ENCODE measurements at places on chromosomes 12 and 14.

DNA sequence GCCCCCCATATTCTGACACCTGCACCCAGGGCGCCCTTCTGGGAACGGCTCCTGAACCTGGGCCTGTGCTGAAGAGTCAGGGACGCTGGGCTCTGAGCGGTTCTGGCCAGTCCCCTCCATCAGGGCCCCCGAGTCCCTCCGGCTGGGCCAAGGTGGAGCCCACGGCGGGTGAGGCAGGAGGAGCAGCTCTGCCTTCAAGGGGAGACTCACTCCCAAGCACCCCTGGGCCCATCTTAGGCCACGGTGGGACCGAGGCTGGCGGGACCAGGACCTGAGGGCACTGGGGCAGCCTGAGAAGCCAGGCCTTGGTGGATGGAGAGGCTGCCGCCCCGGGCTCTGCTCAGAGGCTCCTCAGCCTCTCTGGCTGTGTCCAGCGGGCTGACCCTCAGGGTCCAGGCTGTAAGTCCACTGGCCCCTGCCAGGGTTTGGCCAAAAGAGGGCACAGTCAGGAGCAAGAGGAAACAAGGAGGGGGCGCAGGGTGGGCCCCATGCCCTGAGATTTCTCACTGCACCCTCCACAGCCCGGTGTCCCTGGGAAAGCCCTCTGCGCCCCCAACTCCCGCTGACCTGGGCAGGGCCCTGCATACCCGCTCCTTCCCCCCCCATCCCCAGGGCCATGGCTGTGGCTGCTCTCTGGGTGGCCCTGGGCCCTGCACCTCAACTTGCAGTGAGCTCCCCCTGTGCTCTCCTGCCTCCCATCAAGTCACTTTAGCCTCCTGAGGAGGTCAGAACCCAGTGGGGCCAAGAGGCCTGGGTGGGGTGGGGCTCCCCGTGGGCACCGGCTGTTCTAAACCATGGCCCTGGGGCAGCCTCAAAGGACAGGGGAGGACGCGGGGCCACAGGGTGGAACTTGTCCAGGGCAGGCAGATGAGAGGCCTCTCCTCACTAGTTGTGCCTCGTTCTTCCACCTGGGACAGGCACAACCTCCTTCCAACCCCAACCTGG lies 266.4 kb upstream of the SFSWAP start:
- no peak for DNase-seq

DNA sequence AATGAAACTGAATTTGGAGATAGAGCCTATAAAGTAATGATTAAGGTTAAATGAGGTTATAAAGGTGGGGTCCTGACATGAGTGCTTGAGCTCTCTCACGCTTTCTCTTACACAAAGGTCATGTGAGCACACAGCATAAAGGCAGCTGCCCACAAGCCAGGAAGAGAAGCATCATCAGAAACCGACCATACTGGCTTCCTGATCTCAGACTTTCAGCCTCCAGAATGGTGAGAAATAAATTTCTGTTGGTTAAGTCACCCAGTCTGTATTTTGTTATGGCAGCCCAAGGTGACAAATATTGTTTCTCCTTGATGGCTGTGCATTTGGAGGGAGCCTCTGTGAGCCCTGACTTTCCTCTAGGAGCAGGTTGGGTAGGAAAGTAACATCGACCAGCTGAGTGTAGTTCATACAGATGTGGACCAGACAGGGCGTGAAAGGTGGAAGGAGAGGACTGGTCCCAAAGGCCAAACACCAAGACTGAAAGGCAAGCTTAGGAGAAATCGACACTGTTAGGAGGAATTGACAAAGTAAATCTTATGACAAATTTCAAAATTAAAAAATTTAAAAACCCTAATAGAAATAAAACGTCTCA lies 97.6 kb upstream of the SLC38A2 start:
- no peak for DNase-seq

DNA sequence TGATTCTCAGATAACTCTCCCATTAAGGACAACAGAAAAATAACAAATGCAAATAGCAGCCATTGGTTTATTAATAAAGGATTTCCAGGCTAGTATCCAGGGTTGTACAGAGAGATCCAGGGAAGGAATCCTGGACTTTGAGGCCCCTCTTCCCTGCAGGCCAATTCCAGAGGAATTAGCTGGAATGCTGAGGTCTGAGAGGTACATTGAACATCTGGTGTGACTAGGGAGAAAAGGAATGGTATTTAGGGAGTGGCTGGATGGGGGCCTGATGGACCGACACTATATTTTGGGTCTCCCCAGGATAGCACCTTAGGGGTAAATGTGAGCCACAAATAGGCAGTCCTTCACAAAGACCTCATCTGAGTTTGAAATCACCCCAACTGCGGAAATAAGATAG lies 924.5 kb downstream of the AACS start:
- no peak for DNase-seq

- no peak for DNase-seq
Measured at GRCh38 chr12:112342587-112342986, 39.6 kb downstream of the HECTD4 start.

DNA sequence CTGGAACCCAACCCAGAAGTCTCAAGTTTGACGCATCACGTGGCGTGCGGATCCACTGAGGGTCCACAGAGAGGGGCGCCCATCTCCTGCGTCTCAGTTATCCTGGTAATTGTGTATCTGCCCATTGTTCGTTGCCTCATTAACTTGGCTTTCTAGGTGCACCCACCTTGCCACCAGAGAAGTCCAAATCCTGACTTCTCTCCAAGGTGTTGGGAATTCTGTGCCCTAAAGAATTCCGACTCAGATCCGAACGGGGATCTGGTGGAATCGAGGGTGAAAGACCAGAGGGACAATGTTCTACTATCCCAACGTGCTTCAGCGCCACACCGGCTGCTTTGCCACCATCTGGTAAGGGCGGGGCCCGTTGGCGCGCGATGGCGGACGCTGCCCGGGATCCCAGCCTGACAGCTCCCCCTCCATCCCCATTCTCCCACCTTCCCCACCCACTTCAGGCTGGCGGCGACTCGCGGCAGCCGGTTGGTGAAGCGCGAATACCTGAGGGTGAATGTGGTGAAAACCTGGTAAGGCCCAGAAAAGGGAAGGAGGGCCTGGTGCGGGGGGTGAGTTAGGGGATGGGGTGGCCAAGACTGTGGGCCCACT lies 481 bp downstream of the REC8 start:
- no peak for DNase-seq

GRCh38 chr14:64778104-64778754 lies 74.0 kb downstream of the PLEKHG3 start:
- DNase-seq, result no peak

- peak; percentile 63 for DNase-seq
Measured at GRCh38 chr12:77772676-77773298, 57.9 kb upstream of the NAV3 start.

DNA sequence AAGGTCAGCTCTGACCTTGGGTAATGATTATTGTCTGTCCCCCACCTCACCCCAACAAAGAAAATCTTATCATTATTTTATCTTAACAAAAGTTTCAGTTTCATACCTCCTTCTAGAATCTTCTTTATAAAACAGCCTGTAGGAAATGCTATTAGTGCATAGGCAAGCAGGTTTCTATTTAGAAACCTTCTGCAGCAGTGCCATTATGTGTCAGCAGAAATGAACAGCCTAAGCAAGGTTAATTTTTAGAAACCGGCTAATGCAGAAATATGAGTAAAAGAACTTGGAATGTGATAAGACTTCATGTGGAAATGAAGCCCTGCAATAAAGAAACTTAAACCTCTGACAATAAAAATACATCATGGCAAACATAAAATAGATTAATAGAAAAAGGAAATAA lies 814.4 kb downstream of the FSCB start:
- DNase-seq, result no peak

DNA sequence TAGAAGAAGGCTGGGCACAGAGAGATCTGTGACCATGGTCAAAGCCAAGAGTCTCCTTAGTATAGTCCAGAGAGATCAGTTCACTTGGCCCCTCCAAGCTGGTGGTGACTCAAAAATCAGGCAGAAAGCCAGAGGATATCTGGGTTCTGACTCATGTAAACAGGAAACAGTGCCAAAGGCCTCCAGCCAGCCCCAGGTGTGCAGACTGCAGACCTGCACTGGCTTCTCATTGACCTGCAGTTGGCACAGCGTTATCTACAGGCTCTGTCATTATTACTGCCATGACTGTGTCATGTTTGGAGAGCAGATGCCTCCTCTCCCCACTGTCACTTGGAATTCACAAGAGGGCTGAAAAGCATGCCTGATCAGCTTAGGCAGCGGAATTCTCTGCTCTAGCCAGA lies 295.7 kb upstream of the PRKD1 start:
- DNase-seq, result no peak

DNA sequence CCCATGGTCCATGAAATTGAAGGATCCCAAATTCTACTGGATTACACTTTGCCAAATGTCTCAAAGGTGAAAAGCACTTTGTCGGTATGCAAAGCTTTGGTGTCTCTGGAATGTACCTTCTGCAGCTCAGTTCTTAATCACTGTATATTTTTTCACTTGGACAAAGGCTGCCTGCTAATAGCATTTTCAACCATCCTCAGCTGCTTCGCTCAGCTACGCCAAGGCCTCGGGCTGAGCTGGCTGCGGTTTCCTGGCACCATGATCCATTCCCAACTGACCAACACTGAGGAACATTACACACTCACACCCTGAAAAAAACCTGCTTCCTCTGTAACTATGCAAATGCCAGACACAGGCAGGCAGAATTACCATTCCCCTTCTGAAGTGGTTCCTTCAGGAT lies 335.2 kb downstream of the DPF3 start:
- no peak for DNase-seq

DNA sequence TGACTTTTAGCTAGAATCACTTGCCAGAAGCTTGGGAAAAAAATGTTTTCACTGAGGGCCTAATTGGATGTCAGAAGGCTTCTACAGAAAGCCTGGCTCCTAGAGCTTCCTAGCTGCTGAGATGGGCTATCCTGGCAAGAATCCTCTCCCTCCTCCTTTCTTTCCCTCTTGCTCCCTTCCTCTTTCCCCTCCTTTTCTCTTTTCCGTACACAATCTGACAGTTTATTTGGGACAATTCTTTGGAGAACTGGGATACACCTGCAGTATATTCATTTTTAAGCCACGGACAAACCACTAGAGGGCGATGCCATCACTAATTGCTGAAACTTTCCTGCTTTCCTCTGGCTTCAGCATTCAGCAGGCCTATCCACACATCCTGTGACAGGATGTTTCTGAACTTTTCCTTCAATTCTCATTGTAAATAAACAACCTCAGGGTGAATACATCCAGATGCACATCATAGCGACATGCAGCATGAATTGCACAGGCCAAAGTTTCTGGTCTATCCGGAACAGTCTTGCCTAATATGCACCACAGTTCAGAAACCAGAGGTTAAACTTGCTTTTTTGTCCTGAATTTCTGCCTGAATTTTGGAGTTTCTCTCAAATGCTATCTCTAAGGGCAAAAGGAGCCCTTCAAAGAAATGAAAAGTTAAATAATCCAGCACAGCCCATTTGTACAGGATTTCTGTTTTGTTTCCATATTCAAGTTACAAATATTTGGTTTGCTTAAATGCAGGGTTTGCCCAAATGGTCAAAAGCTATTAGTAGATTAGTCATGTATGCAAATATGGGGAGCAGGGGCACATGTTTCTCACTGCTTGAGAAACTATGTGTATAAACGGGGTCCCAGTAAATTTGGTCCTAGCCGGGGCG lies 142.8 kb downstream of the PAWR start:
- DNase-seq, result no peak

GRCh38 chr14:35879654-35880249 lies 53.6 kb downstream of the BRMS1L start:
- no peak for DNase-seq

- DNase-seq, result no peak
Measured at GRCh38 chr12:81207173-81207572, 129.3 kb downstream of the ACSS3 start.

DNA sequence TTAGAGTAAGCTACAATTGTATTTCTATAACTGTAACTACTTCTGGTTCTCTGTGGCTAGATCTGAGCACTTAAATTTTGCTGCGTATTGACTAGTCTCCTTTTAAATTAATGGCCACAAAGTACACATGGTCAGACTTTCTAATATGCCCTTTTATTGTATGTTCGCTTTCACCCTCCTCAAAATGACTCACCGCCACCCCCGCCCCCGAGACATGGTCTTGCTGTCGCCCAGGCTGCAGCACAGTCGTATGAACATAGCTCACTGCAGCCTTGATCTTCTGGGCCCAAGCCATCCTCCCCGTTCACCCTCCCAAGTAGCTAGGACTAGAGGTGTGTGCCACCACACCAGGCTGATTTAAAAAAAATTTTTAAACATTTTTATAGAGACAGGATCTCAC lies 11.8 kb downstream of the MTERF2 start:
- no peak for DNase-seq

DNA sequence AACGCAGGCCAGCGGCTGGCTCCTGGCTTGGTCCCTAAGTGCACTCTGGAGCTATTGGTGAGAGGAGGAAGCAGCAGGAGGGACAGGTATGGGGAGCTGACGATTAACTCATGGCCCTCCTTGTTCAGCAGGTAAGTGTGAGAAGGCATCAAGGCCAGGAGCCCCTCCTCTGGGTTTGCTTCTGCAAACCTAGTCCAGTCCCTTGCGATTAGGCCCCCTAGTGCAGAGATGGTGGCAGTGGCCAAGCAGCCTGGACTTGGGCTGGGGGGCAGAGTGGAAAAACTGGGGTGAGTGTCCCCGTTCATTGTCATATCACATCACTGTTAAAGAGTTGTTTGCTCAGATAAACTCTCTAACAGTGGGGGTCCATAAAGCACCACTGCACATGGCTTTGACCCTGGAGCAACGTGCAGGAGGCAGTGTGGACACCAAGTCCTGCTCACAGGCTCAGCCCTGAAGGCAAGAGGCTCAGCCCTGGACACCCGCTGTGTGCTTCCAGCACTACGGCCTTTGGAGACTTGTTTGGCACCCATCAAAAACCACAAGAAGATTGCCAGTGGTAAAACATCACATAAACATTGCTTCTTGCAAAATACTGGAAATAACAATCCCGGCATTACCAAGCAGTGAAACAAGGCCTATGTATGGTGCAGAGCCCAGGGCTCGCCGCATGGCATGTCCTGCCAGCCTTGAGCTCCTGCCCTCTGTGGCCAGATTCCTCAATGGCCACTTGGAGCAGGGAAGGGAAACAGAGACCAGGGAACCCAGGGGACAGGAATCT lies 184.3 kb upstream of the RTL1 start:
- no peak for DNase-seq
